ENCODE measurements at places on chromosomes 3 and 15.

- no peak for DNase-seq
Observed at GRCh38 chr3:9180764-9181117, 68.7 kb downstream of the SRGAP3 start.

GRCh38 chr3:159273608-159274007 lies 471.8 kb downstream of the MFSD1 start:
- no peak for DNase-seq

GRCh38 chr3:36906504-36907149 lies 38.2 kb downstream of the TRANK1 start:
- DNase-seq, result no peak

DNA sequence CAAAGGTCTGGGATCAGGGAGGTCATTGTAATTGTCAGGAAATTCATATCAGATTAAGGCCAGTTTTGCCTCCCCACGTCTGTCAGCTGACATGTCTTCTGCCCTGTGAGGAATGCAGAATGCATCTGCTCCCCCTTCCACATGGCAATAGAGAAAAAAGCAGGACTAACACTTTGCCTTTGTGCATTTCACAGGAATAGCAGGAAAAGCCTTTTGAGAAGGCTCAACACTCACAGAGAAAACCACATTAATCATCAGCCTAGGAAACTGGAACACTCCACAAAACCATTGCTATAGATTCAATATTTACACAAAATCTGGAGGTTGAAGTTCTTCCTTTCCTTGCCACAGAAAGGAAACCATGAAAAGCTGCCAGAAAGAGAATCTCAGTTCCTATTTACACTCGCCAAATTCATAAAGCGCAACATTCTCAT lies 165.2 kb upstream of the HES1 start:
- peak; percentile 19 for DNase-seq

DNA sequence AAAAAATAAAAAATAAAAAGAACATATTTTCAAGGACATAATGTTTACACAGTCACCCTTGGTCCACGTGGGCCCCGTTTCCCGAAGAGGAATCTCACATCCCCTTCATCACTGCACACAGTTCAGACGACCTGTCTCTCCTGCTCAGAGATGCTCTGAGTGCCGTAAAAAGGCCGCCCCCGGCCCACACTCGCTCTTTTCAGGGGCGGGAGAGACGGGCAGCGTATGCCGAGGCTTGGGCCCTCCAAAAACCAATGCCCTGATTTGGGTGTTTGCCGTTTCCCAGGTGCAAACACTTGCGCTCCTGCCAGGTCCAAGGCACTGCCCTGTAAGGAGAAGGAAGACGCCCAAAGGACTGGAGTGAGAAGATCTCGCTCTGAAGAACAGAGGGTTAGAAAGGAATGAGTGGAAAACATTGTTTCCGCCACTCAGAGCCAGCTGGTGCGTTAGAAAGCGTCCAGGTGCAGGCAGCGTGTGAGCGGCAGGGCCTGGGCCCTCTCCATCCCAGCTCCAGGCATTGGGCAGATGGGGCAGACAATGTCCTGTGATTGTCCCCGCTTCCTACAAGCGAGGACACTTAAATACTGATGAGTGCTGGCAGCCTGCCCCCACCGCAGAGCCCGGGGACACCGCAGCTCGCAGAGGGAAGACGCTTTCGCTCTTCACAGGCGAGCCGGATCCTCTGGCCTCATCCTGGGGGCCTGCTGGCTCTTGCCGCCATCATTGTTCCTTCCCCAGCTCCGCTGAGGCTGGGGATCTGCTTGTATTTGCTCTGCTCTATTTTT lies 53.2 kb downstream of the NIPA2 start:
- no peak for DNase-seq

DNA sequence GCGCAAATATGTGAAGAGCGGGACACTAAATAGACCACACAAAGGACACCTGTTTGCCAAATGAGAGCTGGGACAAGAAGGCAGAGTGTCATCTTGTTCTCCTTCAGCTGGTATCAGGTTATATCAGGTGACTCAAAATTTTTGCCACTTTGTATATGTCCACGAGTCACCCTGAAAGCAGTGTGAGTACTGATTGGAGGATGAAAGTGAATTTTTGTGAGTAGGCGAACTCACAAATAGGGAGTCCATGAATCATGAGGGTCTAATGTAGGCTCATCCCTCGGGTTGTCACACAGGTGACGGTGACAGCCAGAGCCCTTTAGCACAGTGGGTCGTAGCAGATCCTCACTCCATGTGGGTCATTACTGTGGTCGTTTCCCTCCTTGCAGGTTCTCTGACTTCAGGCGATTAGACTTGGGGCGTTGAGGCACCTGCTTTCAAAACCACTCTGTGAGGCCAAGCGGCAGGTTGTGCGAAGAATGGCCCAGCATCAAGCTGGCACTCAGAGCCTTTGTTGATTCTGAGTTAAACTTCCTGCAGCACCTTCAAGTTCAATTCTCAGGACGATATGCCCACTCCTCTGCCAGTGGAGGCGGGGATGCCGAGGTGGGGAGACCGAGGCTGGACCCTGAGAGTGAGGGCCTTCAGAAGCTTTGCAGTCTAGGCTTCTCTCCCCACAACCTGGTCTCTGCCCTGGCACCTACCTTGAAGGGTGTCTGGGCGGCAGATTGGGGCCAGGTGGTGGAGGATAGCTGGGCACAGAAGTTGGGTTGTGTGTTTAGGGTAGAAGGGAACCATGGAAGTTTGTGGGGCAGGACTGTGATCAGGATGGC lies 173.8 kb downstream of the SMAD6 start:
- DNase-seq, result no peak

GRCh38 chr3:70811880-70812279 lies 499.4 kb upstream of the MDFIC2 start:
- no peak for DNase-seq

GRCh38 chr3:182045736-182046135 lies 334.0 kb downstream of the SOX2 start:
- DNase-seq, result no peak

- DNase-seq, result no peak
Observed at GRCh38 chr15:74799255-74799855, 13.3 kb upstream of the LMAN1L start.

Data from NCI-H2029 treated with DMSO at 0.1 percent for 48 hours (cell line).